SIG-M5 (cell line): ENCODE measurements at places on chromosomes 2 and 18.

GRCh38 chr18:44090453-44090852, 590.2 kb upstream of the SETBP1 start:
- no peak for DNase-seq

DNA sequence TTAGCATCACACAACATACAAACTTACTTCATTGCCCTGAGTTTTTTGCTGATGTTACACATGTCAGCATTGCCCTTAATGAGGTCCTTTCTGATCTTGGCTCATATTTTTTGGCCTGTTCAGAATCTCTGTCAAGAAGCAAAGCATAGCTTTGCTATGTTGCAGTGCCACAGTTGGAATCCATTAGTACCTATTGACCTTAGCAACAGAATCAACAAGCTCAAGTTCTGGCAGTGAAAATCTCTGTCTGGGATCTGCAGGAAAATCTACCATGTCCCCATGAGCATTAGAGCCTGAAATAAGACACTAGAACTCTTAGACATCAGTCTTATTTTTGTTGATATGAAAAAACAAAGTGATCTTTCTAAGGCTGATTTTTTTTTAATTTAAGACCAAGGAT, 105.6 kb upstream of the FHL2 start:
- DNase-seq = no peak

GRCh38 chr2:236782938-236783337, 213.3 kb downstream of the ACKR3 start:
- DNase-seq = no peak

- DNase-seq = no peak
Observed at GRCh38 chr2:45264227-45265225, 255.3 kb upstream of the SIX2 start.

GRCh38 chr2:195575879-195576401, 81.1 kb upstream of the SLC39A10 start:
- no peak for DNase-seq

GRCh38 chr2:122205641-122206040, 450.2 kb downstream of the TSN start:
- no peak for DNase-seq

DNA sequence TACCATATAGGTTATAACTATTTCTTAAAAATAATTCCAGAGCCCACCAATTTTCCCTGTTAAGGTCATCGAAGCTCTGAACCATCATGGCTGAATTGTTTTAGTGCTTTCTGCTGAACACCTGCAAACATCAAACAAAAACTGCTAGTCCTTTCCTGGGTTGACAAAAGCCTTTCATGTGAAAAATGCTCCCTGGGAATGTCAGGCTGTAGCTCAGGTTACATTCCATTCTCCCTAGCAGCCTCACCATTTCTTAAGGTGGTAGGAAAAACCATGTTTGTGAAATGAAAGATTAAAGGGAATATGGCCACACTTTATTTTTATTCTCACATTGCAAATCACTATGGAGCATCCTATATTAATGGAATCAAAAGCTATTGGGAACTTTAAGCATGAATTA, 5.7 kb downstream of the TCF4 start:
- DNase-seq = no peak

GRCh38 chr18:8705238-8705960, at the start of gene MTCL1:
MTCL1 (plus strand) TSS chr18:8705556; CDS start chr18:8705661, 105 bp downstream.
- no peak for DNase-seq

- no peak for DNase-seq
Observed at GRCh38 chr2:23661276-23662050, 265.5 kb downstream of the ATAD2B start.

DNA sequence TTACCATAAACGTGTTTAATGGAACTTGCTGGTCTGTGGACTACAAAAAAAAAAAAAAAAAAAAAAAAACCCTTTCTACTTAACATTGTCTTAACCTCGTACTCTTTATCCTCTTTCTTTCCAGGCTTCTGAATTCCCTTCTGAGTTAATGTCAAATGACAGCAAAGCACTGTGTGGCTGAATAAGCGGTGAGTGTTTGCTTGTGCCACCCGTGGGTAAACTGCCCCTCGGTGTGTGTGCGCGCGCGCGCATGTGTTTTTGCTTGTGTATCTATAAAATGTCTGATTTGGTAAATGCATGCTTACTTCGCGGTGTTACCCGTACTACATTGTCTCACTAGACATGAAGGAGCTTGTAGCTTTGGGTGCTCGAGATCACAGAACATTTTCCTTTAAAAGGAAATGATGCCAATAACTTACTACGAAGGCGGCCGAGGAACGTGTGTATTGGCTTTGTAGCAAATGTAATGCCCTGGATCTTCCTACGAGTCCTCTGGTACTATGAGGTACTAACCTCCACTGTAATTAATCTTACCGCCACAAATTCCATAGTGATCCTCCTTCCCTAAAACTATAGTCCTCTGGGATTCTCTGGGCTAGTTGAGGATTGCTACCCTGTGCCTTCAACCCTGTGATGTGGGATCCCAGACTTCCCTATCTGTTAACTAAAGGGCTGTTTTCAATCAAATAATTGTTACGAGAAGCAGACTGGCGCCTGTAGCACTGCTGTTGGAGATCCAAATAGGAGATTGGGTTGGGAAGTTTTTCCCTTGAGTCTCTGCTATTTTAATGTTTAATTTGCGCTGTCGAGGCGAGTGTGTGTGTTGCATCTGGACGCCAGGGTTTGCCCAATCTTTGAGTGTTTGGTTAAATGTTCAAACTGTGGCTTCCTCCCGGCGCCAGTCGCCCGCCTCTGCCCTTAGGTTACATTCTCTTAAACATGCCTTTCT, 1.1 kb downstream of the ID2 start:
- no peak for DNase-seq

DNA sequence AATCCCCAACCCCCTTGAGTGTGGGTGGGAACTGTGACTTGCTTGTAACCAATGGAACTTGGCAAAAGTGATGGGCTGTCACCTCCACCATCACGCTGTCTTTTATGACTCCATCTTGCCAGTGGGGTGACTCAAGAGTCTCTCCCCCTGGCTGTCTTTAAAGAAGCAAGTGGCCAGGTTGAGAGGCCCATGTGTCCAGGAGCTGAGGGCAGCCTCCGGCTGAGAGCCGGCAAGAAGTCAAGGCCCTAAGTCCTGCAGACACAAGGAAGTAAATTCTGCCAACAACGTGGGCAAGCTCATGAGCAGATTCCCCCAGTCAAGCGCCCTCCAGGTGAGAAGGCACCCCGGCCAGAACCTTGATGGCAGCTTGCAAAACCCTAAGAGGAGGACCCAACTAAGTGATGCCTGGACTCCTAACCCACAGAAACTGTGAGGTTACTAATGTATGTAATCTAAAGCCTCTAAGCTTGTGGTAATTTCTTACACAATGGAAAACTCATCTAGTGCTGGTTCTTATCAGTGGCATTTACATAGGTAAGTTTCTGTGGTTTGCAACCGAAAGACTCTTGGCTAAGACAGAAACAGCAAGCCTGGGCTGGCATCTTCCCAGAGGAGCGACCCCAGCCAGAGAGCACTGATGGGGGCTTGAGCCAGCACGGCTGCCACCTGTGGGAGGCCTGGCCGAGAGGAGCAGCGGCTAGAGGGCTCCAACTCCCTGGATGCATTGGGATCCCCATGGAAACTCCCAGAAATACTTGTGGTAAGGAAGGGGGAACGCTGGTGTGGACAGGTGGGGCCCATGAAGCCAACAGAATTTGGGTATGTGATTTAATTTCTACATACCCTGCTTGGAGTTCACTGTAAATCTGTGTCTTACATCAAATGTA, 49.3 kb downstream of the CIB4 start:
- DNase-seq = no peak

- DNase-seq = no peak
Observed at GRCh38 chr2:150882751-150883612, 378.7 kb downstream of the RBM43 start.

GRCh38 chr2:204691911-204692510, 146.7 kb downstream of the PARD3B start:
- DNase-seq = no peak

GRCh38 chr2:39512941-39513340, 75.9 kb upstream of the MAP4K3 start:
- no peak for DNase-seq

DNA sequence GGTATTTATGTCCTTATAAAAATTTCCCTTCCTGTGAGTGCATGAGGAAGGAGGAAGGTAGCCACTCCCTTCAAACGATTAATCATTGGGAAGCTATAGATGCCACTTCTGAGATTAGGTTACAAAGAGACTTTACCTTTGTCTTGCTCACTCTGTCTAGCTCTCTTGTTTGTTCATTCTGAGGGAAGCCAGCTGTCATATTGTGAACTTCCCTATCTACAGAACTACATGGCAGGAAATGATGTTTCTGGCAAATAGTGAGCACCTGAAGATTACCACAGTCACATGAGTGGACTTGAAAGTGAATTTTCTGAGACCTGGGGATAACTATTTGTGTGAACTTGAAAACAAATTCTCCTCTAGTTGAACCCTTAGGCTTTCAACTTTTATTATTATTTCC, 776.8 kb downstream of the CCDC85A start:
- DNase-seq = no peak

DNA sequence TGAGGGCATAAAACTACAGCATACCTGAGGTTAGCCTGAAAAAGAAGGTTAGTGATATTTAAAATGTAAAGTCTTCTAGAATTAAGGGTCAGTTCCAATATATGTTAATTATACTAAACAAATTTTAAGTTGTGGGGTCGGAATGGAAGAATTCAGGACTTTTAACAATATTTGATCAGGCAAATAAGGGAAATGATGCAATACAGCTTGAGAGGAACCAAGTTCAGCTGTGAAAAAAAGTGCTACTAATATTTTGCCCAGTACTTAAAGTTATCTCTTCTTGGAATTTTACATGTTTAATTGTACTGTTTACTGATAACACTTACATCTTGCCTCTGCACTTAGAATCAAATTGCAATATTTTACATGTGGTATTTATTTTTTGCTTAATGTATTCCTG, 345.5 kb upstream of the CWC22 start:
- DNase-seq = no peak

DNA sequence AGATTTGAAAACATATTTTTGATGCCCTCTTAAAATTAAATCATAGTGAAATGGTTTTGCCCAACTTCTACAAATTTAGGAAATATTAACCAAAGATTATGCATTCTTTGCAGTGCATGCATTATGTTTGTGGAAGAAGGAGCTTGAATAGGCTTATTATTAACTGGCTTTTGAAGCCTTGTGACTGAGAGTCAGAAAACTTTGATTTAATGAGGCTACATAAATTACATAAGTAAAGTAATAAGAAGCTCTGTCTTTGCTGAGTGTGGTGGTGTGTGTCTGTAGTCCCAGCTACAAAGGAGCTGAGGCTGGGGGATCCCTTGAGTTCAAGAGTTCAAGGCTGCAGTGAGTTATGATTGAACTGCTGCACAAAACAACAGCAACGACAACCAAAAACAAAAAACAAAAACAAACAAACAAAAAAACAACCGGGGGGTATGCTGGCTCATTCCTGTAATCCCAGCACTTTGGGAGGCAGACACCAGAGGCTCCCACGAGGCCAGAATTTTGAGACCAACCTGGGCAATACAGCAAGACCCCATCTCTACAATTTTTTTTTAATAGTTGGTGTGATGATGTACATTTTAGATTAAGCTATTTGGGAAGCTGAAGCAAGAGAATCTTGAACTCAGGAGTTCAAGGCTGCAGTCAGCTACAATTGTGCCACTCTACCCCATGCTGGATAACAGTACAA, 57.0 kb upstream of the LRRTM4 start:
- DNase-seq = no peak

GRCh38 chr2:176175709-176176607, 12.5 kb upstream of the HOXD1 start:
- DNase-seq = no peak

DNA sequence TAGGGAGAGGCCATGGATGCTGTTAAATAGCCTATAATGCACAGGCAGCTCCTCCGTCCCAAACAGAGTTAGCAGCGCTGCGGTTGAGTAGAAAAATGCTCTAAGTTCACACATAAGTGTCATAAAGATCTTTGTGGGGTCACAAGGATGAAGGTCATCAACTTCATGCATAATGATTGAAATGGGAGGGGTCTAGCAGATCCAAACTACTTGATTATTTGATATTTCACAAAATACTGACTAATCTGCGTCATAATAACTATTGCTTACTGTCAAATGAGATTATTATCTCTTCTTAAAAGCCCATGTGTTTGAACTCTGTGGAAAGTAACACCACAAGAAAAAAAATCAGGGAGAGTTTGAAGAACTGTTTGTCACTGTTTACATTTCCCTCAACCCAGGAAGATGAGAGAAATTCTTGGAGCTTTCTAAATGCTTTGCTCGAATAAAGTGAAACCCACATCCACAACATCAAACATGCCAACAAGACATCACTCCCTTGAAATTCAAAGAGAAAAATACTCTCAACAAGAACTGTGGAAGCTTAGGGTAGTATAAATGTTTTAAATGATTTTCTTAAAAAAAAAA, 50.5 kb upstream of the CREB1 start:
- DNase-seq = no peak

- no peak for DNase-seq
Observed at GRCh38 chr2:197298609-197299008, 12.0 kb downstream of the ANKRD44 start.

DNA sequence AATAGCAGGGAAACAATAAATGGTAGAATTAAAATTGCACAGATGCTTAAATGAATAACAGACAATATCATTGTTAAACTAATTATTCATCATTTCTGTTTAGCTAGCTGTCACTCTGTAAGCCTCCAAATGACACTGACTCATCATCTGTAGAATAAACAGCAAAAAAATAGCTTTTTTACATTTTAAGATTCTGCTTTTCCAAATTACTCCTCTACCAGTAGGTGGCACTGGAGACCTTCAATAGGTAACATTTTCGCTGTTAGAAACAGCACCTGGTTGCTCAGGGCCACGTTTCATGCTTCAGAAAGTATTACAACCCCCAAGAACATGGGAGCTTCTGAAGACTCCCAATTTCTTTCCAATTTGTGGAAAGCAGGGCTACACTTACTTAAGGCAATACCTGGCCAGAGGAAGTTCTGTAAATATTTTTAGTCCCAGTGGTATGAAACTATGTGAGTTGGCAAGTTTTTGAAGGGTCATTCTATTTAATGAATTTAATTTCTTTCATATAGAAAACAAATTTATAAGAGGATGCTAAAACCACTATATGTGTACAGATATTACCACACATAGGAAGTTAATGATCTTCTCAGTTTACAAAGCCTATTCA, 45.4 kb downstream of the TTN start:
- no peak for DNase-seq

DNA sequence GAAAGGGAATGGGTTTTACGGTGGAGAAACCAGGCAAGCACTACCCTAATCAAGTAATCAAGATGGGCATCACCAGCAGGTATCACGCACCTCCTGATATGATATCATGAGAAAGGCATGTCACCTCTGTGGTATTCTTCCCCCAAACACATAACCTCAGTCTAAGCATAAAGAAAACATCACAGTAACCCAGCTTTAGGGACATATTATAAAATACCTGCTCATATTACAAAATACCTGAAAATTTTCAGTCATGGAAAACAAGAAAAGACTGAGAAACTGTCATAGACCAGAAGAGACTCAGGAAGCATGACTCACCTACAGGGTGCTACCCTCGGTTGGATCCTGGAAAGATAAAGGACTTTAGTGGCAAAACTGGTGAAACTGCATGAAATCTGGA, 30.5 kb downstream of the GCKR start:
- no peak for DNase-seq

- no peak for DNase-seq
Observed at GRCh38 chr2:240226672-240227537, 86.4 kb upstream of the OTOS start.
